Stimulated activated CD4-positive, alpha-beta T cell treated with anti-CD3 and anti-CD28 coated beads, Interleukin-15, amount 100 ng/mL, for 1 hour (primary cell): ENCODE measurements at places on chromosomes 4 and X.

- no peak for DNase-seq
Observed at GRCh38 chr4:184191267-184191666, 26.4 kb downstream of the ENPP6 start.

- no peak for DNase-seq
Observed at GRCh38 chr4:100721490-100721889, 203.7 kb upstream of the EMCN start.

- peak; percentile 36 for DNase-seq
Observed at GRCh38 chr4:184825141-184825895, 450 bp downstream of the ACSL1 start.

GRCh38 chr4:66640233-66640990, 904.9 kb downstream of the CENPC start:
- no peak for DNase-seq

DNA sequence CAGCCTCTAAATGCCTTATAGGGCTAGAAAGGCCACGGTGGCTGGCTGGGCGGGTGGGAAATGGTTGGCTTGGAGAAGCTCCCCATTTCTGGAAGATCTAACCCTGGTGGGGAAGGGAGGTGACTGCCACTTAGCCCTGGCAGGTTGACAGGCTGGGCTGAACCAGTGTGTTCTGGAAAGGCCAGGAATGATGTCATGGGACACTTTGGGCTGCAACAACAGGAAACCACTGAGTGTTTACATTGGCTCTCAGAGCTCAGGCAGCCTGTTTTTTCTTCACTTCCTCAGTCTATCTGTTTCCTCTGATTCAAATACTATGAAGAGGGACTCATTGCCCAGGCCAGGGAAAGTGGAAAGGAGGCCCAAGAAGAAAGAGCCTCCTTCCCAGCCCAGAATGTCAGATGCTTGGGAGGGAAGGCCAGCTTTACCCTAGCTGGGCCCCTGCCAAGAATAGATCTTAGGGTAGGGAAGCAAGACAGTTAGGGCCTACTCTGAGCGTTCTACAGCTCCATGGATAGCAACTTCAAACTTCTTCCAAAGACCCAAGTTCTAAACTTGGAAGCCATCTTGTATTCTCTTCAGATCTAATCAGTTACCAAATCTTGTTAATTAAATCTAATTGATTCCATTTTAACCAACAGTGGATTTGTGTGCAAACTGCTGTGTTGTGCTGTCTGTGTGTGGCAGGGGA, 65.8 kb upstream of the MSN start:
- DNase-seq = no peak

DNA sequence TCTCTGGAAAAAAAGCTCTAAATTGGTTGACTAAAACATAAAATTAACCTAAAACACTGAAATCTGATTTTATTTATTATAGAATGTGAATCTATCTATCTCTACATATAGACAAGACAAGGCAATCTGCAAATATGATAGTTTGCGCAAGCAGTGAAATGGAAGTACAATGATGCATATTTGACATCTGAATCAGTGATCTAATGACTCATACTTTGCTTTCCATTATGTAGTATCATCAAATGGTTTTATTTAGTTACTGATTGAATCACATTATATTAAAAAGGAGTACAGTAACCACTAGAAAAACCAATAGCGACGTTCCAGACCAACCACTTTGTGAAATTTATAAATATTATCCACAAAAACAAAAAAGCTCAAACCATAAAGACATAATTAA, 1969.3 kb downstream of the PCDH7 start:
- DNase-seq = no peak

- peak; percentile 95 for DNase-seq
Observed at GRCh38 chrX:318739-319578, at the start of gene GTPBP6. TSS of gene GTPBP6 (minus strand) at chrX:318796. CDS start at chrX:318787, 9 bp downstream.

- DNase-seq = no peak
Observed at GRCh38 chrX:133399411-133399810, 15.9 kb downstream of the GPC4 start.

DNA sequence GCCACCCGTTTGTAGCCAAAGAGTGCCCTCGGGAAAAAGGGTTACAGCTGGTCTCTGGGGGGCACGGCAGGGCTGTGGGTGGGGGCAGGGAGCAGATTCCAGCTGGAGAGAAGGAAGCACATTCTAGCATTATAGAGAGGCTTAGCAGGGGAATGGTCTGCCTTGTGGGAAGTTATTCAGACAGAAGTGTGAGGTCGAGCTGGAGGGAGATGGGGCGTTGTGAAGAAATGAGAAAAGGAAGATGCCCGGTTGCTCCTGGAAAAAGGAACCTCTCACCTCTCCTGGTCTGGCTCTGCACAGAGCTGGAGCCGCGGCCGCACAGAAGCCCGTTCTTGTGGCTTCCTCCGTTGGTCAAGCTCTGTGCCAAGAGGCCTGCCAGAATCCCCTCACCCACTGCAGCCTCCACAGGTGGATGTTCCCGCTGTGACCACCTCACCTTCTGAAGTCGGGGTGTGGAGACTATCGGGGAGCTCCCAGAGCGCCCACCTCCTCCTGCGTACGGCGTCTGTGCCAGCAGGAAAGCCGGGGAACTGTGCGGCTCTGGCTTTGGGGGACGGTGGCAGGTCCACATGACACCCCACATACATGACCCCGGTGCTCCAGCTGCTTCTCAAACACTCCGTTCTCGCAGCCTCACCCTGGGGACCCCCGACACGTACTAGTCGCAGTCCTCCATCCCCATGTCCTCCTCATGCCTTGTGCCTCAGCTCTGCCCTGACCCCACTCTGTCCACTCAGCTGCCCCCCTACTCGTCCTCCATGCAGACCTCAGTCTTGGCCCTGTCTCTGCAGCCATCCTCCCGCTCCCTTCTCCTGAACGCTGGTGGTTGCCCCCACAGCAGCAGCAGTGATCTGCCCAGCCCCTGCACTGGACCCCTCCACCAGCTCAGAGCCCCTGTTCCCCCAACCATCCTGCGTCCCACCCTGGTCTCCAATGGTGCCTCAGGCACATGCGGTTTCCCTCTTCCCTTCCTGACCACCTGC, 52.2 kb upstream of the HGFAC start:
- no peak for DNase-seq

DNA sequence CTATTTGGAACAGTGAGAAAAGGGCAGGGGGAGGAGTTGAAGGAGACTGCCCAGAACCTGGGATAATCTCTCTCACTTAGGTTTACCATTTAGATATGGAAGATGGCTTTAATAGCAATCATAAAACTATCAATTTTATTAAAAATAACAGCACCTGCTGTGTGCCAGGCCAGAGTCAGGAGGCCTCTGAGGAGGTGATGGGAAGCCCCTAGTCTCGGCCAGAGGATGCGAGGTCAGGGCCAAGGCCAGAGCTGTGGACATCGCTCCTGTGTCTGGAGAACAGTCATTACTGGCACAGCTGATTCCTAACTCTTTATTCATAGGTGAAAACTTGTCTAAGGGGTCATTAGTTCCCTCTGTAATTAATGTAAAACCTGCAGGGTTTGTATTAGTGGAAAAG, 4.2 kb upstream of the IQSEC2 start:
- no peak for DNase-seq

GRCh38 chr4:147110473-147111367, 165.1 kb upstream of the TTC29 start:
- DNase-seq = no peak
